ENCODE measurements at places on chromosomes 5 and 9.

- DNase-seq: no peak
These were observed at the start of gene PCDHB9 for GRCh38 chr5:141186897-141187512. TSS of gene PCDHB9 (plus strand) at chr5:141187161. CDS start at chr5:141187319, 158 bp downstream.

DNA sequence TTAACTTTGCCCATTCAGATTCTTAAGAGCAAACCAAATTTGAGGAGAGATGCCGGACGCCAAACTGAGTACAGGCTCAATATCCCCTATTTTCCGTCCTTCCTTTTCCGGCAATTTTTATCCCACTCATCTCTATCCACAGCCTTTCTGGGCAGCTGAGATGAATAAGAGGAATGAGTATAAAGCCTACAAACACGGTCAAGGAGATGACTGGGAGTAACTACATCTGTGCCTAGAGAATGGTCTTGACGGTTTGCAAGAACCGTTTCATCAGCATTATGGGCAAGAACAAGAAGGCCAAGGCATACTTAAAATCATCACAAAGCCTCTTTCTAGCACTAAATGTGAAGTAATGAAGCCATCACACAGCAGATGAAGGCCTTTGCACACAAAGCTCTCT is 227.3 kb downstream of the DCP2 start:
- no peak for DNase-seq

GRCh38 chr5:89041976-89042375 is 159.0 kb upstream of the MEF2C start:
- no peak for DNase-seq

DNA sequence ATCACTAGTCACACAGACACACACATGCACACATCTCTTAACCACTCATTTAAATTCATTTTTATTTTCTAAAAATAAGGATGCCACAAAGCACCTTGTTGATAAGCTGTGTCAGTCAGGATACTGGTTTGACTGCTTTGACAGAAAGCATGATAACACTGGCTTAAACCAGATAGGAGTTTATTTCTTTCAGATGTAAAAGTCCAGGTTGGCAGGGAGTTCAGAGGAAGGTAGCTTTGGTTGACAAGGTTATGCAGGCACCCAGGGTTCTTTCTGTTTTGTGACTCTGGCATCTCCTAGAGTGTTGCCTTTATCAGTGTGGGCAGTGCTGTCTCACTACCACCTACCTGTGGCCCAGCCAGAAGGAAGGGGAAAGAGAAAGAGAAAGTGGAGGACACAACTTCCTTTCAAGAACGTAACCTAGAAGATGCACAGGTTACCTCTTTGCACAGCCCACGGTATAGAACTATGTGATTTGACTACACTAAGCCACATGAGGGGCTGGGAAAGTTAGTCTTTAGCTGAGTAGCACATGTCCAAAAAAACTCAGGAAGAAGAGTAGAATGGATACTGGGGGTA is 334.7 kb downstream of the OSTF1 start:
- no peak for DNase-seq

DNA sequence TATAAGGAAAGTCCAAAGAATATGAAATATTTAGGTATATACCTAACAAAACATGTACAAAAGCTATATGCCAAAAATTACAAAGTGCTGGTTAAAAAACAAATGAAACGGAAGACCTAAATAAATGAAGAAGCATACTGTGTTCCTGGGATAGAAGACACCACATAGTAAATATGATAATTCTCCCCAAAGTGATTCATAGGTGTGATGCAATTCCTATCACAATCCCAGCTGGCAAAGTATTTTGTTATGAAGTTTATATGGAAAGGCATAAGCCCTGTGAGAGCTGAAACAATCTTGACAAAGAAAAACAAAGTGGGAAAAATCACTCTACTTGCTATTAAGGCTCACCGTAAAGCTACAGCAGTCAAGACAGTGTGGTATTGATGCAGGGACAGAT is 2.6 kb upstream of the SMIM23 start:
- no peak for DNase-seq

GRCh38 chr5:138391859-138392386 is 39.4 kb downstream of the KDM3B start:
- no peak for DNase-seq

GRCh38 chr5:54537725-54538124 is 20.2 kb downstream of the SNX18 start:
- DNase-seq: no peak

DNA sequence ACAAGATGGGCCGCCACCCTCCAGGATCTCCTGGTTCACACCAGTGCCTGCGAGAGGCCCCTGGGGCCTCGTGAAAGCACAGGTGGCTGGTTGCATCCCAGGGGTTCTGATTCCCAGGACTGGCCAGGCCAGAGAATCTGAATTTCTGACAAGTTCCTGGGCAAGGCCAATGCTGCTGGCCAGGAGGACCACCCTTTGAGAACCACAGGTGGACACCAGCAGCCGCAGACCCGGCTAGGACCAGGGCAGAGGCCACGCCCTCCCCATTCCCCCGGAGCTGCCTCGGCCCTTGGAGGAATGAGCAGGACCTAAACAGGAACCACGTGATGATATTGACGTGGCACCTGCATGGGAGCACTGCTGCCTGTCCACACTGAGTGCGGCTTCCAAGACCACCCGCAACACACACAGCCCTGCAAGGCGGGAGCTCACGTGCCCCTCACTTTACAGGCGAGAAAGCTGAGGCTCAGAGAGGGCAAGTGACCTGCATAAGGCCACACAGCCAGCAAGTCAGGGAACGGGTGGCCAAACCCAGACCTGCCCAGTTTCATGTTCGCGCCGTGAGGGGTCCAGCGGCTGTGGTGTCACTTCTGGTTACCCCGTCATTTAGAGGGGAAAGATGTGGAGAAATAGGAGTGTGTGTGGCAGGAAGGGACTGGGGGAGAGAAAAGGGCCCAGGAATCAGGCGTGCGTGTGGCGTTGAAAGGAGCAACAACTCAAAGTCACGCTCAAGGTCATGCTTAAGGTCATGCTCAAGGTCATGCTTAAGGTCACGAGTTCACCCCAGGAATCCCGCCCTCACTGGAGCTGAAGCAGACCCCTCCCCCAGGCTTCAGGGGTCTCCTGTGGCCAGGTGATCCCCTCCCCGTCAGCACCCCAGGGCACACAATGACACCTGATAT is 105.9 kb upstream of the IER5L start:
- DNase-seq: no peak

DNA sequence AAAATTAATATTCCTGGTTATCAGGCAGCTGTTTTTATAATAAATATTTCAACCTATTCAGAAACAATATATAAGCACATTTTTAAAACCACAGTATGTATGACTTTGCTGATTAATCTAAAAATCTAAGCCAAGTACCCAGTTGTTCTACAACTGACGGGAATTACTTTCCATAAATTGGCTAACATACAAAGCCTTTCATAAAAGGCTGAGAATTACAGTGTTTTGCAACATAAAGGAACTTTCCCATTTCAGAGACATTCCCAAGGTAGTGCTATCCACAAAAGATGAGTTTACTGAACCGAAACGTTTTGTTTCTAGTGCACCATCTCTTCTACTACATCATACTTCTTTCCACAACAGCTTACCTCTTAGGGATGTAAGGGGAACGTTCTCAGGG is 7.2 kb downstream of the RNF145 start:
- DNase-seq: no peak

DNA sequence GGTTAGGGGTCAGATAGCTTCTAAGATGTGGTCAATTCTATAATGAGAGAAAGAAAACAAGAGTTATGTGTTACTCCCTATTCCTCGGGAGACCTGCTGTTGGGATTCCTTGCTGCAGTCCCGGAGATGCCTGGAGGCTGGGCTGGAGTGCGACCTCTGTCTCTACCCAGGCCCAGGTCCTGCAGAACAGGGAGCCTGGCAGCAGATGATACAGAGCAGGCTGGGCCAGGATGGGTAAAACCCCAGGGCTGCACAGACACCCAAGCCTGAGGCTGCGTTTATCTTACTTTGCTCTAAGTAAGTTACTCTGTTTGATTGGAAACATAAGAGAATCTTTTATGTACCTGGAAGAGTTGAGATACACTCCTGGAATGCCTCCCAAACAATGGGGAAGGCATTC is 26.9 kb upstream of the FAM120AOS start:
- DNase-seq: no peak

DNA sequence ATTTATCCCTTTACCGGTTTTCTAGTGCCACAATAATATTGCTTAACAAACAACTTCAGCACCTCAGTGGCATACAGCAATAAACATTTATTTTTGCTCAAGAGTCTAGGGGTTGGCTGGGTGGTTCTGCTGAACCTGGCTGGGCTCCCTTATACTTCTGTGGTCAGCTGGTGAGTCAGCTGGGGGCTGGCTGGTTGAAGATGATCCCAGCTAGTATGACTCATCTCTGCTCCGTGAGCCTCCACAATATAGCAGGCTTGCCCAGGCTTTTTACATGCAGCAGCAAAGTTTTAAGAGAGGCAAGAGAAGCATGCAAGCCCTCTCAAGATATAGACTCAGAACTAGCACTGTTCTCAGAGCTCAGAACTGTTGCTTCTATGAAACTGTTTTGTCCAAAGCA is 523.5 kb upstream of the CLINT1 start:
- no peak for DNase-seq

DNA sequence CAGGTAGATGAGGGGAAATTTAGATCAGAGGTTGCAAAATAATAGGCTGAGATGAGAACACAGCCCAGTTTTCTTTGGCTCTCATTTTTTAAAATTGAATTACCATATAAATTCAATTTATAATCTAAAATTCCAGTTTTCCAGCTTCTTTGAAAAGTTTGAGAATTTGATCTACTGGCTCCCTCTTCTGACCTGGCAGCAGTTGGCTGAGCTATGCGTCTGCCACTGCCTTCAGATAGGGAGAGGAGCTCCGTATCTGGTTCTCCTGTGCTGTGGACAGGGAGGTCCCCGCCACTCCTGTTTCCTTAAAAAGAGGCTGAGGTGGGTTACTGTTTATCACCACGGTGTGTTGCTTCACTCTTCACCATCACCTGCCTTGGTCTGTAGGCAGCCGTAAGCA is 103.7 kb downstream of the ARHGAP26 start:
- DNase-seq: no peak

- DNase-seq: no peak
These were observed 377.0 kb downstream of the GLIS3 start for GRCh38 chr9:3922846-3923245.

- DNase-seq: no peak
These were observed 3.7 kb downstream of the HABP4 start for GRCh38 chr9:96453625-96454024.

GRCh38 chr5:22665801-22666200 is 187.3 kb downstream of the CDH12 start:
- no peak for DNase-seq

DNA sequence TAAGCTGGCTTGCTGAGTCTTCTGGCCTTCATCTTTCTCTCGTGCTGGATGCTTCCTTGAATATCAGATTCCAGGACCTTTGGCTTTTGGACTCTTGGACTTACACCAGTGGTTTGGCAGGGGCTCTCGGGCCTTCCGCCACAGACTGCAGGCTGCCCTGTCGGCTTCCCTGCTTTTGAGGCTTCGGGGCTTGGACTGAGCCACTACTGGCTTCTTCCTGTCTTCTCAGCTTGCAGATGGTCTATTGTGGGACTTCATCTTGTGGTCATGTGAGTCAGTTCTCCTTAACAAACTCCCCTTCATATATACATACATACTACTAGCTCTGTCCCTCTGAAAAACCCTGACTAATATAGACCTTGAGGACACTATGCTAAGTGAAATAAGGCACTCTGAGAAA is 78.3 kb upstream of the SSBP2 start:
- no peak for DNase-seq

DNA sequence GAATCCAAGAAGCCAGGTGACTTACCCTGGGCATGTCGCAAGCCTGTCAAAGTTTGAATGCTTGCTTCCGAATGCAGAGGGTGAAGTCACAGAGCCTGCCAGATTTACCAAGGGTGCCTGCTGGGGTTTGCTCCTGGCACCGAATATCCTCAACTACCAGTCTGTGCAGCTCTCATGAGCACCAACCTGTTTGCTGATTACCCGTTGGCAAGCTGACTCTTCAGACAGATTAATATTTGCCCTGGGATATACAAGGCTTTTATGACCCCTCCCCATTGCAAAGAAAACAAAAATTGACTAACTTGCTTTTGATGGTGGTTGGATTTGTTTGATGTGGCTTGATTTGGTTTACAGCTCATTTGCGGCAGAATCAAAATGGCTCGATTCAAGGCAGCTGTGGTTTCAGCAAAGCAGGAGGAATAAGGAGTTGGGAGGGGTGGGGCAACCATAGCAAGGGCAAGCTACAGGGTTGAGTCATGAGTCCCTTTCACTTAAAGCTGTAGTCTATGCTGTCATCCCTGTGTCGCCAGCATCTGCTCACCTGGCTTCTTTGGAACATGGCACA is 82.3 kb upstream of the AGXT2 start:
- peak; percentile 7 for DNase-seq

DNA sequence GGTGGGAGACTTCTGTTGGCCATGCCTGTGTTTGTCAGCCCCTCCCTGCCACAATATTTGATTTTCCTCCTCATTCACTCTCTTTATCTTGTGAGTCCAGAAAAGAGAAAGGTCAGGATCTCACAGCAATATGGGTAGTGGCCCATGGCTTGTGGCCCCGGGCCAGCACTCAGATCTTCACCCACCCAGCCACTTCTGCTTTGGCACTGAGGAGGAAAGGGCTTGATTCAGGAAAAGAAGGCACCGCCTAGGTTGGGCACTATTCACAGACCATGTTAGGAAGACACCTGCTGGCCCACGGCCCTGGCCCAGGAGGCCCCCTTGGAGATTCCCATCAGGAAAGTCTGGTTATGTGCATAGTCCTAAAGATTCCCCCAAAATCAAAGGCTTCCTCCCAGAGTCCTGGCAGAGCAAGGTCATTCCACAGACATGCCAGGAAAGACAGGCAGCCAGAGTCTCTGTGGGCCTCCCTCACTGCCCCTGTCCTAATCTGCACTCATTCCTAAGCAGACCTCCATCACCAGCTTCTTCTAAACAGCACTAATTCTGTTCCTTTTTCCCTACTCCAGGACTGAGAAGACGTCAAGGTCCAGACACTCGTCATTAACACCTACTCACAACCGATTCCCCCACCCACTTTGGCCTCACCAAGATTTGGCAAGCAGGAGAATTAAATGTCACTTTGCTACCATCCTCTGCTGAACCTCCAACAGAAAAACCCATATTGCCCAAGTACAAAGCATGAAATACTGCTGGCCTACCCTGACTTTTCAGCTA is 179.3 kb downstream of the DEPDC1B start:
- no peak for DNase-seq

- no peak for DNase-seq
These were observed 280.6 kb downstream of the EBF1 start for GRCh38 chr5:158819095-158819494.

GRCh38 chr9:93114984-93115335 is 18.9 kb downstream of the CARD19 start:
- DNase-seq: no peak

GRCh38 chr5:173202266-173202875 is 32.6 kb downstream of the NKX2-5 start:
- no peak for DNase-seq

- DNase-seq: no peak
These were observed 49.6 kb downstream of the CCDC180 start for GRCh38 chr9:97357056-97357455.

- DNase-seq: no peak
These were observed 98.0 kb downstream of the EDIL3 start for GRCh38 chr5:84286662-84287061.

DNA sequence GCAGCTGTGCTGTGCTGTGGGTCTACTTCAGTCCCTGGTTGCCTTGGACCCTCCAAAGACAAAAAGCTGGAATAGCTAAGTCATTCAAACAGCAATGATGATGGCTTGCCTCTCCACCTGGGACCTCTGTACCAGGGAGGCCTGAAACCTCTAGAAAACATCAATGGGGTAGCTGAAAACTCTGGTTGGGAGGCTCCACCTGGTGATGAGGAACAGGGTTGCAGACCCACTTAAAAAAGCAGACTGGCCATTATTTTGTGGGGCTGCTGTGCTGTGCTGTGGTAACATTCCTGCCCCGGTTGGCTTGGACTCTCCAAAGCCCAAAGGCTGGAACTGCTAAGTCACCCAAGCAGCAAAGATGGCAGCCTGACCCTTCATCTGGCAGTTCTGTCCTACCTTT is 839.3 kb upstream of the ARRDC3 start:
- DNase-seq: no peak

Data from activated T-helper 1 cell treated with anti-CD3 and anti-CD28 coated beads, Interleukin-2, amount 50 U/mL, for 16 hours (primary cell).